ENCODE measurements at places on chromosomes 13 and 19.

- no peak for DNase-seq
Observed at GRCh38 chr13:41008349-41008980, 10.7 kb downstream of the ELF1 start.

- DNase-seq = peak; percentile 70
Observed at GRCh38 chr19:49438261-49438660, 3.1 kb downstream of the SLC17A7 start.

DNA sequence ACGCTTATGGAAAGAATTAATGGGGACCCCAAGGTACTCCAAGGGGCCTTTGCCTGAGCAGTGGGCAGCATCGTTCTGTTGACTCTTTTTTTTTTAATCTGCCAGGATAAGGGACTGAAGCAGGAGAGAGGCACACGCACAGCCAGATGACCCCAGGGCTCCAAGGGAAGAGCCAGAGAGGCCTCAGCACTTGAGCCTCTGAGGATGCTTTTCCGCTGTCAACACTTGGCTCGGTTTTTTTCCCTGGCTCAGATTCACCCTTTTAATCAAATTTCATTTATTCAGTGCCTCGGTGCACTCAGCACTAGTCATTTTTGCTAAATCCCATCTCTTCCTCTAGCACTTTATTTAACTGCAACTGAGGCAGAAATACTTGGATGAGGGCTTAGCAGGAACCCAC lies 226.3 kb downstream of the FGF9 start:
- DNase-seq = no peak

DNA sequence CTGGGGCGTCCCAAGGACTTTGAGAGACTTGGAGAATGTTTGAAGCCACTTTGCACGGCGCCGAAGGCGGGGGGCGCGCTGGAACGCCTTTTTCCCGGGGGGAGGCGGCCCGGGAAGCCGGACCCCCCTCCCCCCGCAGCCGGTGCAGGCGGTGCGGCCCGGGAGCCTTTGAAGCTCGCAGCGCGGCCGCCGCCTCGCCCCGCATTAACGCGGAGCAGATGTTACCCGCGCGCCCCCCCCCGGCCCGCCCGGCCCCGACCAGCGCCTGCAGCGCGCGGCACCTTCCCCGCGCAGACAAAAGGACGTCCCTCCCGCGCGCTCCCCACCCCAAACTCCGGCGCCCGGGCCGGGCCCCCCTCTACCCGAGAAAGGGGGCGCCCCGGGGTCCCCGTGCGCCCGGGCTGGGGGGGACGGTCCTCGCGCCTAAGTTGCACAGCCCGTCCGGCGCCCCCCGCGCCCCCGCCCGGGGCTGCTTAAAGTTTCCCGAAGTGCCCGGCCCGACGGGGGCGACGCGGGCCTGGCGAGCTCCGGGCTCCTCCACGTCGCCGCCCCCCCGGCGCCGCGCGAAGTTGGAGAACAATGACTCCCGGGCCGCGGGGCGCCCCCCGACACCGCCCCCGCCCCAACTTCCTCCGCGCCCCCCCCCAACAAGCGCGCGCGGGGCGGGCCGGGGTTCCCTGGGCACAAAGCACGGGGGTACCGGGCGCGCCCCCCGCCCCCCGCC lies 685 bp downstream of the TCF3 start:
- peak; percentile 9 for DNase-seq

DNA sequence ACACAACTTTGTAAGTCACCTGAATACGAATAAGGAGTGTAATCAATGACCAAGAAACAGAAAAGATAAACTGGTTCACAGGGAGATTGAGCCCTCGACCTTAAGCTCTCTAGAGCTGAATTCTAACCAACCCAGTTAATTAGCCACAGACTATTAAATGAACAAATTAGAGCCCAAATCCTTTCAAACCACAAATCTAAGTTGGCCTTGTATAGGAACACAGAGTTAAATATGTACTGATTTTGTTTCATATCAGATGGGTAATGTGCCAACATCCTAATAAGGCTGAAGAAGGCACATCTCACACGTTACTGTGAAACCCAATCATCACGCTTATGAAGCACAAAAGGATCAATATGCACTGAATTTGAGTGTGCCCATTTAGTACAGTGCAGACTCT lies 156.1 kb downstream of the LHFPL6 start:
- no peak for DNase-seq

DNA sequence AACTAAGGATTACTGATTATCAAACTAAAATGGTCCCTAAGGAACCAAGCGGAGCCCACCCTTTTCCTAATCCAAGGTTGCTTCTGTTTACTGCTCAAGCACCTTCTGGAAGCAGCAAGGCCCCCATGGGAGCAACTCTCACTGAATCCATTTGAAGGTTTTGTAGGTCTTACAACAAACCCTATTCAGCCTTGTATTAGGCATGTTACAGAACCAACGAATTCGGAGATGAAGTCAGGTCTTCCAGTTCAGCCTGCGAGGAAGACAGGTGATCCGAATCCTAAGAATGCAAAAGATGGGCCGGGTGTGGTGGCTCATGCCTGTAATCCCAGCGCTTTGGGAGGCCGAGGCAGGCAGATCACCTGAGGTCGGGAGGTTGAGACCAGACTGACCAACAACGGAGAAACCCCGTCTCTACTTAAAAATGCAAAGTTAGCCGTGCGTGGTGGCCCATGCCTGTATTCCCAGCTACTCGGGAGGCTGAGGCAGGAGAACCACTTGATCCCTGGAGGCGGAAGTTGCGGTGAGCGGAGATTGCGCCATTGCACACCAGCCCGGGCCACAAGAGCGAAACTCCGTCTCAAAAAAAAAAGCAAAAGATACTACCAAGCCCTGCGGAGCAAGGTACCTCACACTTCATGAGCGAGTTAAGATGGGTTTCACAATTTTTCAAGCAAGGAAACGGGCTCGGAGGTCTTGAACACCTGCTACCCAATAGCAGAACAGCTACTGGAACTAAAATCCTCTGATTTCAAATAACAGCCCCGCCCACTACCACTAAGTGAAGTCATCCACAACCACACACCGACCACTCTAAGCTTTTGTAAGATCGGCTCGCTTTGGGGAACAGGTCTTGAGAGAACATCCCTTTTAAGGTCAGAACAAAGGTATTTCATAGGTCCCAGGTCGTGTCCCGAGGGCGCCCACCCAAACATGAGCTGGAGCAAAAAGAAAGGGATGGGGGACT lies 609 bp downstream of the ZAR1L start:
- DNase-seq = peak; percentile 52

DNA sequence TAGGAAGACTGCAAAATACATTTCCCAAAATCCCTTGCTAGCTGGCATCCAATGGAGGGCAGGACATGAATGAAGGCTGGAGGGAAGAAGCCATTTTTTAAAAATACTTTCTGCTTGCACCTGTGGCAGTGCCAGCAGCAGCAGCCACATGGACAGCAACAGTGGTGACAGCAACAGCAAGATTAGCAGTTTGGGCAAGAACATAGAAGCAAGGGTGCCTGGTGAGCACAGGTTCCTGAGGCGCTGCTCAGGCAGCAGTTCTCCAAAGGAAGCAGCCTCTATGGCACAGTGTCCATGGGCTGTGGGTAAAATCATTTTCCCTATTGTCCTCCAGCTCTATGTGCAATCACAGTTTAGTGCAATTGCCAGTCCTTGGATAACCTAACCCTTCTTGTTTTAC lies 1.3 kb upstream of the FAM216B start:
- no peak for DNase-seq

DNA sequence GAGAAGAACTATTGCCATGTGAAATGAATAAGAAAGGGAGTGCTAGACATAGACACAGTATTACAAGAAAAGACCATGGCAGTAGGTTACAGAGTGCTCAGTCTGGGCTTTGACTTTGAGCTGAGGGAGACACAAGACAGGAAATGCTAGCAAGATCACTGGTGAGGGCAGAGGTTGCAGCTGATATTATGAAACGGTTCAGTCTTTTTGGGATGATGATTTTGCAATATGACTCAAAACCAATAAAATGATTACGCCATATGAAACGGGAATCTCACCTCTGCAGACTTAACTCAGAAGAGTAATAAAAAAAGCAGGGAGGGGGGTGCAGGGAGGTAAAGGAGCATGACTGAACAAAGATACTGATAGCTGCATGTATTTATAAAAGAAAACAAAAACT lies 123.1 kb downstream of the RBM26 start:
- DNase-seq = no peak

GRCh38 chr13:28474491-28475134 lies 20.3 kb downstream of the FLT1 start:
- DNase-seq = no peak

DNA sequence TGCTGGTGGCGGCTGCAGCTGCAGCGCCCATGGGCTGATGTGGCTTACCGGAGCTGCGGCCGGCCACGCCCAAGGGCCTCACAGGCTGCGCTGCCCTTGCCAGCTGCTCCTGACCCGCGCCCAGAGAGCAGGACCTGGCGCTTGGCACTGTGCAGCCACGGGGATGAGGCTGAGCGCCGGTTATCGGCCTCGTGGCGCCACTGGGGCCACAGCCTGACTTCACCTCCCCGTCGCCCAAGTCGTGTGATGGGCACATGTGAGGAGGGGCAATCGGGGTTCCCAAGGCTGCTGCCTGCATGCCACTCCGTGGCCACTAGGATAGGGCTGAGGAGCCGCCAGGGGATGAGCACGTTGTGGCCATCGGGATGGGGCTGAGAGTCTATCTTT lies 77.2 kb upstream of the PABPC3 start:
- DNase-seq = no peak

DNA sequence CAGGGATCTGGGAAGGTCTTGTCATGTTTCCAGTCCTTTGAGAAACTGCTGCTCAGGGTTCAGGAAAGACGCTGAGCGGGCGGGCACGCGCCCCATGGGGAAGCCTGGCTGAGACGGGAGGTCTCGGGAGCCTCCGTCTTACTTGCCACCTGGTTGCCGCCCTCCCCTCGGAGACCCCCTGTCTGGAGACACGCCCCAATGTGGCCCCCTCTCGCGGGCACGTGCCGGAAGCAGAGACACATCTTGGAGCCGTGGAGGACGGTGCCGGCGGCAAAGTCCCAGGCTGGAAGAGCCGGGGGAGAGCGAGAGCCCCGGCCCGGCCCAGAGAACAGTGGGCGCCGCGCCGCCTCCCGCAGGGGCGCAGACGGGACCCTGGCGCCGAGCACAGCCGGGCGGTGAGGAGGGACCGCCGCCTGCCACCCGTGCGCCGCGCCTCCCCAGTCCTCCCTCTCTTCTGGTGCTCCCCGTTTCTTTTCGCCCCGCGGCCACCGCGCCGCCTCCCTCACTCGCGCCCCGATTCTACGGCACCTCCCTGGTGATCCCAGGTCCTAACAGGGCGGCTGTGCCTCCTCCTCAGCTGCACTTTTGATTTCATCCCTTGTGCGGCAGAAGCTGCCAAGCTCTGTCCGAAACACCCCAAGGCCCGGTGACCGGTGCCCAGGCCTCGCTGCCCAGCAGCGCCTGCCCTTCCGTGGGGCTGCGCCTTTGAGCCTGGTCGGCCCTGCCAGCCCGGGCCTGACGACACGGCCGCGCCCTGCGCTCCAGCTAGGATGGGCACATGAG lies 15.5 kb downstream of the GJB2 start:
- DNase-seq = no peak

GRCh38 chr13:31209172-31209840 lies 9.5 kb downstream of the B3GLCT start:
- peak; percentile 69 for DNase-seq

DNA sequence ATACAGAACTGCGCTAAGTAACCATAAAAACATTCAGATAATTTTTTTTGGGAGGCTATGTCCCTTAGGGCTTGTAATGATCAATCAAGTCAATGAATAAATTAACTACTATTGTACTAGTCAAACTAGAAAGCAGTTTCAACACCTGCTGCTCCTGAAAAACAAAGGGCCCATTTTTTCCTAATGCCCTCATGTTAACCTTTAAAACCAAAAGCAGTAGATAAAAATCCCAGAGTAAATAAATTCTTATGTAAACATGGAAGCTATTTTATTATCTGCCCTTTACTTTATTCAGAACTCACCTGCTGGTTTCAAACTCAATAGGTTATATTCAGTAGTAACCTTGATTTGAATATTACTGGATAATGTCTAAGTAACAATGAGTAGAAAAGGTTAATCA lies 159.5 kb upstream of the STARD13 start:
- no peak for DNase-seq

- no peak for DNase-seq
Observed at GRCh38 chr13:102970542-102970941, 95.7 kb downstream of the SLC10A2 start.

DNA sequence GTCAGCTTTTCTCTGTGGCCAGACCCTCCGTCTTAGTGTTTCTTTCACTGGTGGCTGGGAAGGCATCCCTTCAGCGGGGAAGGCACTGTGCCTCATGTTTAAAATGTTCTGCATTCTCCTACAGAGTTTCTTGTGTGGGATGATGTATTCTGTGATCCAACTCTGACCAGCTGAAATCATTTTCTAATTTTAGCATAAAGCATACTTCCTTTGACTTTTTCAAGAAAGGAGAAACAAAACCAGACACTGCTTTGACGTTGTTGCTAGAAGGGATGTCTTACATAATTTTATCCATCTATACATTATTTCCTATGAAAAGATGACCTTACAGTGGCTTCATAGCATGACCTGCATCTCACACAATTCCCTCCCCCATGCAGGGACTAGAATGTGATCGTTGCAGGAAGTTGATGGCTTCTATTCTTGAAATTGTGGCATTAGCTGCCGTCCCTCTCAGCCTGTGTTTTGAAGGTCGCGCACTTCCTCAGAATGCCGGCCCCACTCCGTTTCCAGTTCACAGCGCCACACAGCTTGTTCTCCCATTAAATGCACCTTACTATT lies 38.6 kb upstream of the TEX29 start:
- no peak for DNase-seq

DNA sequence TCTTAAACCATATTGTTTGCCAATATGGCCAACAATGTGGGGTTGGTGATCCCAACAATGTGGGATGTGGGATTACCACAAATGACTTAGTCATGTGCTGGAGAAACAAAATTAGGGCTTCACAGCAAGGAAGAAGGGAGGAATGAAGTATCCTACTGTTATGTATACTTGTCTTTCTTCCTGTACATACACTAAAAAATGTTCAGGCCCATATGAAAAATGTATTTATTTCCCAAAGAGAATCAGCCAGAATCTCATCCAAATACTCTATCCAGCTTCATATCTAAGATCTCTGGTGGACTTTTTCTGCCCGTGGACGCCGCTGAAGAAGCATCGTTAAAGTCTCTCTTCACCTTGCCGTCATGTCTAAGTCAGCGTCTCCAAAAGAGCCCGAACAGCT lies at the start of gene HNRNPA1L2:
HNRNPA1L2 (plus strand) TSS at position 301 of the 400 bp plus-strand sequence; CDS start at position 363, 62 bp downstream.
- no peak for DNase-seq

- DNase-seq = peak; percentile 44
Observed at GRCh38 chr13:73991884-73992283, 142.3 kb downstream of the KLF12 start.

GRCh38 chr13:75359266-75359665 lies 122.7 kb downstream of the TBC1D4 start:
- no peak for DNase-seq
